ENCODE measurements at places on chromosomes 3 and 15.

DNA sequence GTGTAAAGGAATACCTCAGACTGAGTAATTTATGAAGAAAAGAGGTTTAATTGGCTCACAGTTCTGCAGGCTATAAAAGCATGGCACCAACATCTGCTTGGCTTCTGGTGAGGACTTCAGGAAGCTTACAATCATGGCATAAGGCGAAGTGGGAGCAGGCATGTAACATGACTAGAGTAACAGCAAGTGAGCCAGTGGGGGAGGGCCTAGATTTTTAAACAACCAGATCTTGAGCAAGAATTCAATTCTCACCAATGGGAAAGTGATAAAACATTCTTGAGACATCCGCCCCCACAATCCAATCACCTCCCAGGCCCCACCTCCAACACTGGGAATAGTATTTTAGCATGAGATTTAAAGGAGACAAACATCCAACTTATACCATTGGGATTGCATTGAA, 44.2 kb upstream of the BCL2A1 start:
- DNase-seq, result no peak

GRCh38 chr3:99394831-99395778, 243.3 kb upstream of the COL8A1 start:
- DNase-seq, result peak; percentile 73

DNA sequence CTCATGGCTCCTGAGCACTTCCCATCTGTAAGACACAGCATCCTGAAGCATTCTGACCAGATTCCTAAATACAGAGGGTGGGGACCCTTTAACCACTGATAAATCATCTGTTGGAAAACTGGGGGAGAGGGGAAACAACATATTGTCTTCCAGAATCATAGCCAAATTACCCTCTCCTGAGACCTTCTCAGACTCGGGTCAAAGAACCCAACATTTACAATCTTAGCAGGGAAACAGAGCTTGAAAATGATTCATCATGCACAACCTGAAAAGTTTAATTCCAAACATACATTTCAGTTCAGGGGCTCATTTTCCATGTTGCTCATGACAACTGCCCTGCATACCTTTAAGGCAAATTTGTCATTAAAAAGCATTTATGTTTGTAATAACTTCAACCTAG, 48.5 kb upstream of the TSPAN3 start:
- no peak for DNase-seq

DNA sequence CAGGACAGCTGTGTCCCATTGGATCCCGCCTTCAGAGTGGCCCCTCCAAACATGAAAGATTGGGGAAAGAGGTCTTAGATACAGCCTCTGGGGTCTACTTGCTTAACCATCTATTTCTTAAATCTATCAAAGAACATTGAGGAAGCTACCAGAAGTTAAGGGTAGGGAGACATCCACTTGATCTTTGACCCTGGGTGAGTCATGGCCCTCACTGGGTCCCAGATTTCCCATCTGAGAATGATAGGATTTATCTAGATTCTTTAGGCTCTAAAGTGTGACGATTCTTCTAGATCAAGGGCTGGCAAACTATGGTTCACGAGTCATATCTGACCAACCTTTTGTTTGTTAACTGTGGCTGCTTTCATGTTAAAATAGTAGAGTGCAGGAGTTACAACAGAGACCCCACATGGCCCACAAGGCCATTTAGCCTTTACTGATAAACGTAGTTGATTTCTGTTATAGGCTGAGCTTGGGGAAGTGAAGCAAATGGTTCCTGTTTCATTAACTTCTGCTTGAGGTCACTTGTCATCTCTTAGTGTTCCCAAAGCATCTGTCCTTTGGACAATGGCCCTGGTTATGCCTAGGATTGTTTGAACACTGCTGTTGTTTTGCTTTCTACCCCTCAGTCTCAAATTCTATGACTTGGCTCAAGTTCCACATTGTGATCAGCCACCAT, 8.0 kb downstream of the MUC13 start:
- no peak for DNase-seq

- DNase-seq, result peak; percentile 13
Observed at GRCh38 chr15:33737687-33738601, 230.4 kb upstream of the CHRM5 start.

GRCh38 chr15:57703387-57703786, 3.1 kb upstream of the POLR2M start:
- no peak for DNase-seq

- no peak for DNase-seq
Observed at GRCh38 chr3:179729086-179729485, 76.2 kb downstream of the USP13 start.

DNA sequence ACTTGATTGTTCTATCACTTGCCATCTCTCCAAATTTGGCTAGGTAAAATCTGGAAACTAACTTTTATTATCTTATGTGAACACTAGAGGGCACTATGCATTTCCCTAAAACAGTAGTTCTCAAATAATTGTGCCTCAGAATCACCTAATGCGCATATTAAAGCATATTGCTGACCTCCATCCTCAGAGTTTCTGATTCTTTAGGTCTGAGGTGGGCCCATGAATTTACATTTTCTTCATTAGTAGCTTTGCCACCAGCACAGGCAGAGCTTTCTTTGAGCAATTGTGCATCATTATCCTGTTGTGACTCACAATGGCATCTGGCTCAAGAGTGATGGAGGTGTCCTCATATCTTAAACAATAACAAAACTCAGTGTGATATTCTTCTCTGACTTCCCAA, 17.5 kb upstream of the BCHE start:
- peak; percentile 13 for DNase-seq

DNA sequence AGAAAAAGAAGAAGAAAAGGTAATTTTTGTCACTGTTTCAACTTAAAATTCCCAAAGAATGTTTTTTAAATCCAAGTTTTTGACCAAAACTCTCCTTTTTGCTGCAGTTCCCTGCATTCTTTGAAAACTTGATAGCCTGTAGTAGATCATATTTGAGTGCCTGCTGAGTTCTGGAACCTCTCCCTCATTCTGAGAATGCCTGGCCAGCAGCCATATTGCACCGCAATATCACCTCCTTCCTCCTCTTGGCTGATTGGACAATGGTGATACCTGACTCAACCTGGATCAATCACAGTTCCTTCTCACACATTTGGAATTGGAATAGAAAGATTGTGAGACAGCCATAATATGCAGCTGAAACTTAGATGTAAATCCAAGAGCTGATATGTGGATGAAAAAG, 97.6 kb upstream of the GAP43 start:
- no peak for DNase-seq

DNA sequence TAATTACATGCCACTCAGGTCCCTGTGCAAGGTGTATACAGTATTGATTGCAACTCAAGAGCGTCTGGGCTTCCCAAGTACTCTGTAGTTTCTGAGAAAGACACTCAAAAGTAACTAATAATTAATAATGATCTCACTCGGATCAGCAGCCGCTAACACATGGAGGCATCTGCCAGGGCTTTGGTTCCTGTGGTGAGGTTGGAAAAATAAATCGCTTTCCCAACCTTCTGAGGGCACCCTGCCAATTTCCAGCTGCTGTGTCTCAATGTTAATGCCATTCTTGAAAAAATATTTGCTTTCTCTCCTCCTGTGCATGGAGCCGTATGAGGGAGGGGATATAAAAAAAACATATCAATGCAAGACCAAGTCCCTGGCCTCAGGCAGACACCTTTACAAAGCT, 116.5 kb upstream of the SLC2A2 start:
- DNase-seq, result no peak

DNA sequence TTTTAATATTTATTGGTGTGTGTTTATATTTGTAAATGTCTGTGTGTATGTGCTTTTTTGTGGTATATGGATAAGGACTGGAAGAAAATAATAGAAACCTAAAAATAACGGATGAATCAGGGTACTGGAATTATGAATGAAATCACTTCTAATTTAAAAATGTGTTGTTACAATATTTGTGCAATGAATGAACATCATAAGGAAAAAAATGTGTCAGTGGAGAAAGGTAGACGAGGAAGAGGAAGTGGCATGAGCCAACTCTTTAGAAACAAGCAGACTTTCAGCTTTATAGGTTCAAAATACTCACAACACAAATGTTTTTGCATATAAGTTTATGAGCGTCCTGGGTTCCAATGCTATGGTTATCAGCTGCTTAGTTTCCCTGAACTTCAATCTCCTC, 59.4 kb downstream of the SOX2 start:
- no peak for DNase-seq

GRCh38 chr15:70342554-70343548, 245.1 kb upstream of the TLE3 start:
- no peak for DNase-seq

- DNase-seq, result no peak
Observed at GRCh38 chr15:88617031-88617722, 4.0 kb upstream of the AEN start.

- DNase-seq, result peak; percentile 82
Observed at GRCh38 chr3:171446801-171447578, 13.2 kb downstream of the TNIK start.

GRCh38 chr3:58099865-58100264, 91.6 kb downstream of the FLNB start:
- no peak for DNase-seq

GRCh38 chr15:33031324-33031821, 163.1 kb downstream of the FMN1 start:
- DNase-seq, result no peak

- DNase-seq, result no peak
Observed at GRCh38 chr3:187999821-188000220, 154.1 kb upstream of the LPP start.

GRCh38 chr15:27742751-27743477, 356.2 kb downstream of the OCA2 start:
- DNase-seq, result no peak

GRCh38 chr15:68930268-68931022, at the start of gene SPESP1:
Gene SPESP1, plus strand, starts transcription at chr15:68930525. Its CDS starts 129 bp downstream, at chr15:68930654.
- DNase-seq, result no peak

- DNase-seq, result no peak
Observed at GRCh38 chr3:43971486-43971885, 270.2 kb upstream of the TOPAZ1 start.

DNA sequence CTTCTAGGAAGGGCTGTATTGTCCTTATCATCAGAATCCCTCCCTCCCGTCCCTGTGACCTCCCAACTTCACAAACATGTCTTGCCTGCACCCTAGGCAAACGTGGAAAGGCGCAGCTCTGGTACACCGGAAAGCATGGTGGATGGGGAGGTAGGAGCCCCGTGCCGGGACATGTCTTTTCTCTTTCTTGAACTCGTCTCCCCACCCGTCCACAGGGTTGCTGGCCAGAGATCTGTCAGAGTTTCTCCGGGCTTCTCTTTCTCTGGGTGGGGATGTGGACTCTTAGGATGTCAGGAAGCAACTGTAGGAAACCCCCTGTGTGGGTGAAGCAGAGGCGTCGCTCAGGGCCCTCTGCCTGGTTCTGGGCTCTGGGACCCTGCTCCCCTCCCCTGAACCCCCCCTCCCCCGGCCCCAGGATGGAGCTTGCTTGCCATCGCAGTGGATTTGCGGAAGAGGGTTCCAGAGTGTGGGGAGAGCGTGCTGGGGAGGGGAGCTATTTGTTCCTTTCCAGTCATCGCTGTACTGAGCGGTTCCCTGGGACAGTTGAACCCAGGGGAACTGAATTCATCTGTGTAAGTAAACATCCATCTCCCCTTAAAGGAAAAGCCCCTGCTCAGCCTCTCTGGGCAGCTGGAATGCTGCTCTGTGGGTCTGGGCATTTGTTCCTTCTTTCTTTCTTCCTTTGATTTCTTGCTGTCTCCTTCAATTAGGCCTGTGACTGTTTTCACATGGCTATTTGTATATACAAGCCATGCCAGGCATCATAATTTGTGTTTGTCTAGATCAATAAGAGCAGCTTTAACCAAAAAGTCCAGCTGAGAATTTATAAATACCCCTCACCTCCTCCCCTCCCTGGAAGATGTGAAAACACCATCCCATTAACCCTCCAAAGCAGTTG, 72.8 kb downstream of the SMAD3 start:
- no peak for DNase-seq

DNA sequence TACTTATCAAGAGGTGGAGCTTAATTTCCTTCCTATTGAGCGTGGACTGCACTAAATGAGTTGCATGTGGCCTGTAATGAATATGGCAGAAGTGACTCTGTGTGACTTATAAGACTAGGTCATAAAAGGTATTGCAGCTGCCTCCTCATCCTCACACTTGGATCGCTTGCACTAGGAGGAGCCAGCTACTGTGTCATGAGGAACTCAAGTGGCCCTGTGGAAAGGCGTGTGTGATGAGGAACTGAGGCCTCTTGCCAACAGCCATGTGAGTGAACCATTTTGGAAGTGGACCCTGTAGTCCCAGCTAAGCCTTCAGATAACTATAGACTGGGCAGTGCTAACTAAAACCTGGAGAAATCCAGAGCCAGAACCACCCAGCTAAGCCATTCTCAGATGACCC, 7.1 kb upstream of the SLC30A4 start:
- no peak for DNase-seq

- no peak for DNase-seq
Observed at GRCh38 chr3:16412192-16412800, 101.2 kb downstream of the RFTN1 start.

- DNase-seq, result no peak
Observed at GRCh38 chr3:3799173-3800079, at the start of gene LRRN1. Gene LRRN1, plus strand, starts transcription at chr3:3799431. Its CDS starts 45,211 bp downstream, at chr3:3844642.

DNA sequence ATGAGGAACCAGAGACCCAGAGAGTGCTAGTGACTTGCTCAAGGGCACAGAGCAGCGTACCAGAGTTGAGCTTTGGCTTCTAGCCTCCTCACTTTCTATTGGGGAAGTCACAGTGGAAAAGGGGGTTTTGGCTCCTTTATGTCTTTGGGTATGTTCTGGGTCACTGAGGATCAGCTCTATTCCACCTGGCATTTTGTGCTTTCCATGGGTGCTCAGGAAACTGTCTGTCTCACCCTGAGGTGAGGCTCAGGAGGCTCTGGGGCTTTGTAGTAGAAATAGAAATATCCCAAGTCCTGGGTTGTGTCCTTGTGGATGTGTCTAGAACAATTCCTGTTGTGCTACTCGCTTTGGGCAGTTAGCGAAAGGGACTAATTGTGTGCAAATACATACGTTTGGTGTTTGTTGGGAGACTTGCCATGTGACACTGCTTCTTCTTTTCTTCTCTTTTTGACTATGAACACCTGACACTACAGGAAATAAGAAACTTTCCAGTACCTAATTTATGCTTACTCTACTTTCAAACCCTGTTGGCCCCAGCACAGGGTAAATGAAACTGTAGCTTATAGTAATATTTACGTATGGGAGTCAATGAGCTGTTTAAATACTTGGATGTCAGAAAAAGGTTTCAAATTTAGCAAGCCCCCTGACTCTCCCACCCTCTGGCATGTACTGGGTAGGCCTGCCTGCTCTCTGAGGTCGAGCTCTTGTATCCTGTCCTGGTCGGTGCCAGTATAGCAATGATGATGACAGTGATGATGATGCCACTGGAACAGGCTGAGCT, 35.6 kb downstream of the SMAD3 start:
- DNase-seq, result no peak

- DNase-seq, result no peak
Observed at GRCh38 chr15:49190586-49190985, 20.5 kb downstream of the GALK2 start.

DNA sequence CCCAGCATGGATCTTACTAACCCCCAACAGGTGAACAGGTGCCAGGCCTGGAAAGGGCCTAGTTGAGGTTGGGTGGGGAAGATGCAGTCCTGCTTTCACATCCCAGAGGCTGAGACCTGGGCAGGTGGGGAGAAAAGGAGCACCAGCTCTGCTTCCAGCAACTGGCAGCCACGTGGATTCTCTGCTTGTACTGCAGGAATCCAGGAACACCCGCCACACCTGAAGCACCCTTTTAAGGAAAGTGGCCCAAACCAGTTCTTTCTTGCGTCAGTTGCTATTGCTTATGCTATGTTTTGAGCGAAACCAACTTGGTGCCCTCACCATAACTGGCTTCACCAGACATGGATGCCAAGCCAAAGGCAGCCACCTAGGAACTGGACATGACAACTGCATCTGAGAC, 28.1 kb upstream of the NEO1 start:
- no peak for DNase-seq

- no peak for DNase-seq
Observed at GRCh38 chr15:25705433-25706115, 157.6 kb downstream of the ATP10A start.
